Mesendoderm (in vitro differentiated cells): ENCODE measurements at places on chromosomes 16 and 17.

DNA sequence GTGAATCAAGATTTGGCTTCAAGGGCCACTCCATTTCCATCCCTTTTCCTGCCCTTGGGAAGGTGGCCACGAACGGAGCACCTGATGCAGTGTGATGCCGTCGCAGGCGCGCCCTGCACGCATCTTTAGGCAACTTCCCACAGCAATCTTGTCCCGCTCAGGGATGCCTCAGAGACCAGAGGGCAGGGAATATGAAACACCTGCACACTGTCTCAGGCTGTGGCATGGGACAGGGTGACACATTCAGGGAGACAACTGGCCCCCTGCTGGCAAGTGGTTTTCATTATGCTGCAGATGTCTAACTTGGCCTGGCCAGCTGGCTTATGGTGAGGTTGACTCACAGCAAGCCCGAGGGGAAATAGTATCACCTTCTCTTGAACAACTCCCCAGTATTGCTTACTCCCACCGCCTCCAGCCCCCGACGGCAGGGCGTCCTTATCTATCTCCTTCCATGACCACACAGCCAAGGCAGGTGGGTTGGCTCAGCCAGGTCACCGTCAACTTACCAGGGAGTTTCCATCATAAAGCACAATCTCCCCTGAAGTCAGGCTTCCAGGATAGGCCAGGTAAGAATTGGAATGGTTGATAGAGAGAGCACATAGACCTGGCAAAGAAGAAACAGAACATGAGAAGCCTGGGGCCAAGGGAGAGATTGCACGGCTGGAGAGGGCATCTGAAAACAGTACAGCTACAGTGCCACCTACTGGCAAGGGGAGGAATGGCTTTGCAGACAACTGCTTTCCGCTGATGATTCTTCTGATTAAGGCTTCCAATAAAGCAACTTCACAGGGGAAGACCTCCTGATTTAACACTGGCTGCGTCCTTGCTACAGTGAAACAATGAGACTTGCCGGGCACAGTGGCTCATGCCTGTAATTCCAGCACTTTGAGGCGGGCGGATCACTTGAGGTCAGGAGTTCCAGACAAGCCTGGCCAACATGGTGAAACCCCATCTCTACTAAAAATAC lies 21.1 kb downstream of the WIPI1 start:
- DNase-seq, result peak; percentile 83
- no peaks in the 10 kb centered on the region for H3K27me3 ChIP-seq
- no peaks in the 10 kb centered on the region for H3K36me3 ChIP-seq
- no peak overlapping the region for H3K4me3 ChIP-seq
- H3K27ac ChIP-seq, result no peak overlapping the region

- no peaks in the 10 kb centered on the region for H3K36me3 ChIP-seq
- H3K4me3 ChIP-seq, result peak overlapping the region; percentile 68
- peak overlapping the region; percentile 74 for H3K27ac ChIP-seq
- H3K27me3 ChIP-seq, result no peaks in the 10 kb centered on the region
Measured at GRCh38 chr17:16652847-16653366, 743 bp downstream of the ZNF624 start.

GRCh38 chr17:52148288-52148968 lies 10.1 kb downstream of the CA10 start:
- DNase-seq, result no peak
- H3K27me3 ChIP-seq, result no peaks in the 10 kb centered on the region
- no peak overlapping the region for H3K27ac ChIP-seq
- H3K4me1 ChIP-seq, result no peaks in the 10 kb centered on the region
- no peaks in the 10 kb centered on the region for H3K36me3 ChIP-seq

DNA sequence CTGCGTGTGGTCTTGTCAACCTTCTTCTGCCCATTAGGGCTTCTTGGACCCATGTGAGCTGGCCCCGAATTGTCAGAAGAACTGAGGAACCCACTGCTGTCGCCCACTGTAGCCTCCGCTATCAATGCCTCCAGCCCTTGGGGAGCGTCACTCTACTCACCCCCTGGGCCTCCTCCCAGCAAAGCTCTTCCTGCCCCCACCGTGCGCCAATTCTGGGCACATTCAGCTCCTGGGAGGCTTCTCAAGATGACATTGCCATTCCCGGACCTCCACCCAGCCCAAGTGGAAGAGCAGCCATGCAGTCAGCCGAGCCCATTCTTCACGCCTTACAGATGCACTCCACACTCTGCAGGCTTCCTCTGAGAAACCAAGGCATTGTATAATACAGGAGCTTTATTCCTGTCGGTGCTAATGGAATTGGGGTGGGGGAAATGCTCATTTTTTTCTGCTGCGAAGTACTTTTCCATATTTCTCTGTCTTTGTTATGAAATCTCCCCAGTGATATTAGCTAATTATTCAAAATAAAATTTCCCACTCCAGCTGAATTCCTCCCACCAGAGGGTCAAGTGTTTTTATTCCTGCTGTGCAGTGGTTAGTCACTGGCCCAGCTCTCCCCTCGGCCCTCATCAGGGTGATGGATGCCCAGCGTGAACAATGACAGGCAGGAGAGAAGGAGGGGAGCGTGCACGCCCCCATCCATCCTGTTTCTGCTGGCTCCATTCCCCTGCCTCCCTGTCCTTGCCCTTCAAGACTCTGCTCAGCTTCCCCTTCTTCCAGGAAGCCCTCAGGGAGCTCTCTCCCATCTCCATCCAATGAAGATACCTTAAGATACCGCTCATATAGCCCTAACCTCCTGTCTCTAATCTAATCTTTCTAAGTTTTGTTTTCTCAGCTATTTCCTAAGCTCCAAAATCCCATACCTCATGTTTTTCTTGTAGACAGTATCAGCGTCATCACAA lies 87.7 kb downstream of the C16orf95 start:
- no peaks in the 10 kb centered on the region for H3K27me3 ChIP-seq
- H3K4me1 ChIP-seq, result no peaks in the 10 kb centered on the region
- DNase-seq, result no peak
- no peak overlapping the region for H3K27ac ChIP-seq
- no peaks in the 10 kb centered on the region for H3K36me3 ChIP-seq
- H3K4me3 ChIP-seq, result no peak overlapping the region

DNA sequence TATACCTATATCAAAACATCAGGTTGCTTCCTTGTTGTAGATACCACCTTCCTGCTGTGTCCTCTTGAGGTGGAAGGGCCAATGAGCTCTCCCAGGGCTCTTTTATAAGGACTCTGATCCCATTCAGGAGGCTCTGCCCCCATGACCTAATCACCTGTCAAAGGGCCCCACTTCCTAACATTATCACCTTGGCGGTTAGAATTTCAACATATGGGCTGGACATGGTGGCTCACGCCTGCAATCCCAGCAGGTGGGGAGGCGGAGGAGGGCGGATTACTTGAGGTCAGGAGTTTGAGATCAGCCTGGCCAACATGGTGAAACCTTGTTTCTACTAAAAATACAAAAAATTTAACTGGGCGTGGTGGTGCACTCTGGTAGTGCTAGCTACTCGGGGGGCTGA lies 86.4 kb downstream of the HAPSTR1 start:
- no peak overlapping the region for H3K4me3 ChIP-seq
- H3K4me1 ChIP-seq, result no peaks in the 10 kb centered on the region
- no peaks in the 10 kb centered on the region for H3K36me3 ChIP-seq
- H3K27me3 ChIP-seq, result no peaks in the 10 kb centered on the region
- DNase-seq, result peak; percentile 49

- no peak overlapping the region for H3K27ac ChIP-seq
- no peak overlapping the region for H3K4me3 ChIP-seq
- no peak for DNase-seq
- no peaks in the 10 kb centered on the region for H3K27me3 ChIP-seq
- H3K36me3 ChIP-seq, result no peaks in the 10 kb centered on the region
- H3K4me1 ChIP-seq, result no peaks in the 10 kb centered on the region
Measured at GRCh38 chr17:66981983-66982508, 17.5 kb downstream of the CACNG4 start.

DNA sequence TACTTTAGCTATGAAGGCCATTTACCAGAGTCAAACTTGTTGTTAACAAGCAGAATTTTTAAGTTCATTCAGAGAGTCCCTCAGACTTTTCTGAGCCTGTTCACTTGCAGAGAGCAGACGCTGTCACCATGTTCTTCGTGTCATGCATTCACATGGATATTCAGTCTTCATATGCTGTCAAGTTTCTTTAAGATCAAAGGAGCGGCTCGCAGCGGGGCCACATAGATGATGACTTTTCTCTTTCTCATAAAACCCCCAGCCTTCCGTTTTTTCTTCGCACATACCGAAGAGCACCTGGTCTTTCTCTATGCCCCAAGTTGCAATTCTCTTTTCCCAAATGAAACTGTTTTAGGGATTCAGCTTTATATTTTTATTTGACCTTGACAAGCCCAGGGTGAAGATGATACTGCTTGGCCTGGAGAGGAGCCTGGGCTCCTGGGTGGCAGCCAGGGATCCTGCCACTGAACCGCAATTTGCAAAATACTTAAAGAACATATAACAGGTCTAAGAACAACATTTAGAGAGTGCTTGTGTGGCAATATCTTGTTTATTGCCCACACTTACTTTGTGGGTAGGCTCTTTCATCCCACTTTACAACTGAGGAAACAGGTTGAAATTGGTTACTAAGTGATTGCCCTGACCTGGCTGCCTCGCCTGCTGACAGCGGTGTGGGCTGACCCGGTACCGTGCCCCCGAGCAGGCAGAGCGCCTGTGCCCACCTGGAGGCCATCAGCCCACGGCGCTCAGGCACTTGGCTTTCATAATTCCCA lies 22.9 kb downstream of the SEC14L1 start:
- H3K4me1 ChIP-seq, result peaks cover 7% of the 10 kb centered on the region
- no peak overlapping the region for H3K4me3 ChIP-seq
- no peaks in the 10 kb centered on the region for H3K36me3 ChIP-seq
- DNase-seq, result no peak
- no peaks in the 10 kb centered on the region for H3K27me3 ChIP-seq

- H3K27me3 ChIP-seq, result no peaks in the 10 kb centered on the region
- H3K27ac ChIP-seq, result no peak overlapping the region
- no peak overlapping the region for H3K4me3 ChIP-seq
Measured at GRCh38 chr16:18999045-18999393, 15.3 kb downstream of the TMC7 start.

DNA sequence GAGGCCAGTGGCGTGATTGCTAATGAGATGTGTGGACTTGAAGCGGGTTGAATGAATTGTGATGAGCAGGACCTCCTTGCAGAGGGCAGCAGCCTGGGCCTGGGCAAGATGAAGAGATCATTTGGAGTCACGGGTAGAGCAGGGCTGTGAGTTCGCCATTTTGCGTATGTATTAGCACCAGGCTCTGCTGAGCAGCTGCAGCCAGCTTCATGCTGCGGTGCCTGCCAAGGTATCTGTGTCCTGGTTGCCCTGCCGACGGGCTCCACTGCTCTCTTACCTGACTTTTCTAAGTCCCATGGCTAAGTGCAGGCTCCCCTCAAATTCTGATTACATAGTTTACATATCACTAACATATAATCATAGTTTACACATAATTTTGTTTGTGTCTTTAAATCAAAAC lies 295.7 kb downstream of the SNX29 start:
- no peak overlapping the region for H3K27ac ChIP-seq
- no peak for DNase-seq
- no peak overlapping the region for H3K4me3 ChIP-seq
- H3K4me1 ChIP-seq, result no peaks in the 10 kb centered on the region
- no peaks in the 10 kb centered on the region for H3K36me3 ChIP-seq

DNA sequence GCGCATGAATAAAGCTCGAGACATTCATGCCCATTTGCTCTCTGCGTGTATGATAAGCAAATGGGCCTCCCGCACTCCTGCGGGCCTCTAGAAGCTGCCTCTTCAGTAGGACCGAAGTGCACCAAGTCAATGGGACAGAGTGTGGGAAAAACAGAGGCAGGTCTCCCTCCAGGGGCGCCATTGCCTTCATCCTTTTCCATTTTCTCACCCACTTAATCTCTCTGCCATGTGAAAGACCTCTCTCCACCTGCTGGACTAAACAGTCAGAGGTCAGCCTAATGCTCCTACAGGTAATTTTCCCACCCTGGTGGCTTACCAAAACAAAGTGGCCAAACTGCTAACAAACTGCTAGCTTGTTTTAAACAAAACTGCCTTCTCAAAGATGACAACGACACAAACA lies 210.9 kb downstream of the ZFHX3 start:
- H3K4me3 ChIP-seq, result no peak overlapping the region
- no peaks in the 10 kb centered on the region for H3K27me3 ChIP-seq
- H3K27ac ChIP-seq, result no peak overlapping the region
- peak; percentile 73 for DNase-seq
- no peaks in the 10 kb centered on the region for H3K36me3 ChIP-seq

- H3K4me3 ChIP-seq, result no peak overlapping the region
- H3K27ac ChIP-seq, result no peak overlapping the region
- no peaks in the 10 kb centered on the region for H3K36me3 ChIP-seq
- no peak for DNase-seq
Measured at GRCh38 chr17:885971-886571, 93.5 kb downstream of the NXN start.

GRCh38 chr16:60230666-60231065 lies 1496.5 kb upstream of the GOT2 start:
- no peaks in the 10 kb centered on the region for H3K27me3 ChIP-seq
- no peaks in the 10 kb centered on the region for H3K36me3 ChIP-seq

DNA sequence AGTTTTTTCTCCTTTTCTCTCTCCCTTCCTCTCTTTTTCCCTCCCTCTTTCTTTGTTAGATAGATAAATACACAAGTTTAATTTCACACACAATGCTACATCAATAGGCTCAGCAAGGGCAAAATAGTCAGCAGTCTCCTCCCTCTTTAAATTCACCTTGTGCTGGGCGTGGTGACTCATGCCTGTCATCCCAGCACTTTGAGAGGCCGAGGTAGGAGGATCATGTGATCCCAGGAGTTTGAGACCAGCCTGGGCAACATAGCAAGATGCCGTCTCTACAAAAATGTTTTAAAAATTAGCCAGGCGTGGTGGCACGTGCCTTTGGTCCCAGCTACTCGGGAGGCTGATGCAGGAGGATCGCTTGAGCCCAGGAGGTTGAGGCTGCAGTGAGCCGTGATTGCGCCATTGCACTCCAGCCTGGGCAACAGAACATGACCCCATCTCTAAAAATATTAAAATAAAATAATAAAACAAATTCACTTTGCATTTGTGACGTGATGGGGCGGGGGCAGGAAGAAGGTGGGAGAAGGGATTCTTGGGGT lies 27.4 kb downstream of the IL21R start:
- H3K27ac ChIP-seq, result no peak overlapping the region
- H3K36me3 ChIP-seq, result no peaks in the 10 kb centered on the region
- H3K27me3 ChIP-seq, result no peaks in the 10 kb centered on the region
- DNase-seq, result no peak
- no peak overlapping the region for H3K4me3 ChIP-seq

DNA sequence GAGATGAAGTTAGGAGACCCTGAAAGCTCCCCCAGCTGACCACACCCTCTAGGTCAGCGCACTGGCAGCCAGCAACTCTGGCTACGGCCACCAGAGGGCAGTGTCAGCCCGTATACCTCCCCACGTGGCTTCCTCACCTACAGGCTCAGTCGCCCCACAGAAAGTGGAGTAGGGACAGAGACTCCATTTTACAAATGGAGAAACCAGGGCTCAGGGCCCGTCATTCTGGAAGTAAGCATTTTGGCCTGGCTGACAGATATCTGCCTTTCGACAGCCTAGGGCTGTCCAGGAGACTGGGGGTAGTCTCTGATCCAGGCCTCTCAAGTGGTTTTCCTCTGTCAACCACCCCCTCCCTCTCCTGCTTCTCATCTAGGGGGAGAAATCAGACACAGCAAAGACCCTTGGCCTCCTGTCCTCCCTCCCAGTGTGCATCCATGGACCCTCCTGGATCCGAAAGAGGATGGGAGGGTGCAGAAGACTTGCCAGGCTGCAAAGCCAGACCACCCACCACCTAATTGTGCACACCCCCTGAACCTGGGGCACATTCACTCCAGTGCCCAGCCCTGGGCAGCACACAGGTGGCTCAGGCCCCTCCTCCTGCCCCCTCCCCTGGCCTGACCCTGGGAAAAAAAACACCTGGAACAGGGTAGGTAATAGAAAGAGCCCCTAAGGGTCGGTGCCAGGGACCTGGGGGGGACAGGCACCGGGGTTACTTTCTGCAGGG lies 3.8 kb upstream of the HAP1 start:
- H3K4me3 ChIP-seq, result no peak overlapping the region
- H3K27me3 ChIP-seq, result peaks cover 12% of the 10 kb centered on the region
- H3K4me1 ChIP-seq, result no peaks in the 10 kb centered on the region
- H3K27ac ChIP-seq, result no peak overlapping the region
- peak; percentile 87 for DNase-seq
